ENCODE measurements at places on chromosomes 7 and 10.

DNA sequence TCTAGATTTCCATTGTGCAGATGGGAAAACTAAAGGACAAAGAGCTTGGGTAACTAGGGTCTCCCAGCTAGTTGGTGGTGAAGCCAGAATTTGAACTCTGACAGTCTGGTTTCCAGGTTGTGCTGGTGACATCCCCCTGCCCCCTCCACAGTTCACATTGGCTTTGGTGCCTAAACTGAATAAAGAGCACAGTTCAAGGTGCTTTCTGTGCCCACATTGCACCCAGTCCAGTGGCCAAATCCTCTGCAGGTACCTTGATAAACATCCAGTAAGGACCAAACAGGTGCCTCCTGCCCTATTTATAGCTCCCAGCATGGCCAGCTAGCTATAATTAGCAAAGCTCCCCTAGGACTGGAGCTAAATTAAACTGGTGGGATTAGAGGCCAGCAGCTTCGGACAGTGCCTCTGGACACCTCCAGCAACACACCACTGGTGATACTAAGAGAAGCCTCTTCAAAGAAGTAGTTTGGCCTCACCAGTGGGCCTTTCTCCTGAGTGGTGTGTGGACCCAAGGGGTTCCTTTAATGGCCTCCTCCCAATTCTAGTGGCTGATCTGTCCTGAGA is 59.9 kb downstream of the KCNMA1 start:
- no peak for DNase-seq

GRCh38 chr7:105365541-105366534 is 22.9 kb downstream of the SRPK2 start:
- DNase-seq = no peak

GRCh38 chr7:66205741-66206090 is 582 bp downstream of the TPST1 start:
- DNase-seq = no peak

GRCh38 chr7:136053689-136054485 is 76.7 kb upstream of the MTPN start:
- DNase-seq = no peak

- DNase-seq = no peak
Observed at GRCh38 chr10:110681023-110681681, 37.0 kb downstream of the RBM20 start.

DNA sequence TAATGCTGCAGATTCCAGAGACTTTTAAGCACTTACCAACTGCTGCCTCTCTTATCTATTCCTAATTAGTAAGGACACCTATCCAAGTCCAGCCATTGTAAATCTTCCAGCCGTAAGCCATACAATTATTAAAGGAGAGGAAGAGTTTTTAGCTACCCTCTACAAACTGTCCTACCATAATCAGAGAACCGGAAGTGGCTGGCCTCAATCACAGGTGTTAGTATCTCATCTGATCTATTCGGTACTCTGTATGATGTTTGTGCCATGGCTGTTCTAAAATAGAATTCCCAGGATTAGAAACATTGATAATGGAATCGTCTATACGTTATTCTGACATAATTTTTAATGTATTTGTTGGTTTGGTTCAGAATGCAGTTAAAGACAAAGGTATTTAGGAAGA is 102.8 kb downstream of the MICU1 start:
- no peak for DNase-seq

- no peak for DNase-seq
Observed at GRCh38 chr10:106996510-106996909, 168.0 kb downstream of the SORCS1 start.

DNA sequence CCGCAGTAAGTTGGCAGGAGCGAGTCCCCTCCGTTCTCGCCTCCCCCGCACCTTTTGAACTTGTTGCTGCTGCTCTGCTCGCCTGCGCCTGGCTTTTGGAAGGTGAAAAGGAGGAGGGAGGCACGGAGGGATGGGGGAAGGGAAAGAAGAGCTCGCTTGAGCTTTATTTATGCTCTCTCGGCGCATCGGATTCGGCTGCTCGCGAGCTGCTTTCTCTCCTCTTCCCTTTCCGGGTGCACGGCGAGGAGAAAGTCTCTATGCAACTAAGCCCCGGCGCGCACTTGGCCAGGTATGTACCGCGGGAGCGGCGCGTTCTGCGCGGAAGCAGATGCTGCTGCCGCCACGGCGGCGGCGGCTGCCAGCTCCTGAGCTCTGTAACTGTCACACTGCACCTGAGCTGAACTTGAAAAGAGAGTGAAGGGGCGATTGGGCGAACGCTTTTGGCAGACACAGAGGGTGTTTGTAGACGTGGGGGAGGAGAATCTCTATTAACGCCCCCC is 551 bp downstream of the KCND2 start:
- DNase-seq = no peak

GRCh38 chr7:123864966-123865365 is 20.0 kb downstream of the HYAL4 start:
- no peak for DNase-seq

DNA sequence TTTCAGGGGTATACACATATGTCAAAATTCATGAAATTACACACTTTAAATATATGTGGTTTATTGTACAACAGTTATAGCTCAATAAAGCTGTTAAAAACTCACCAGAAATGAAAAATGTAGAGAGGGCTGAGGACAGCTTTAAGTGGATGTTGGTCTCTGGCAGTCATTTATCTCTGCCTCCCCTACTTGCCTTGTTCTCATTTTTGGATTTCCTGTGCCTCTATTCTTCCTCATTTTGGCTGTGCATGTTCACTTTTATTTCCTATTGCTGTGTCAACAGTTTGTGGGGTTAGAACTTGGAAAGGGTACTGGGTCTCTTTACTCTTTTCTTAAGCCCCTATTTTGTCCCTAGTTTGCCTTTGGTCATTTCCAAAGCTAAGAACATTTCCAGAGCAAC is 18.6 kb upstream of the MEST start:
- DNase-seq = no peak

- no peak for DNase-seq
Observed at GRCh38 chr10:75283078-75283670, 47.4 kb upstream of the COMTD1 start.

DNA sequence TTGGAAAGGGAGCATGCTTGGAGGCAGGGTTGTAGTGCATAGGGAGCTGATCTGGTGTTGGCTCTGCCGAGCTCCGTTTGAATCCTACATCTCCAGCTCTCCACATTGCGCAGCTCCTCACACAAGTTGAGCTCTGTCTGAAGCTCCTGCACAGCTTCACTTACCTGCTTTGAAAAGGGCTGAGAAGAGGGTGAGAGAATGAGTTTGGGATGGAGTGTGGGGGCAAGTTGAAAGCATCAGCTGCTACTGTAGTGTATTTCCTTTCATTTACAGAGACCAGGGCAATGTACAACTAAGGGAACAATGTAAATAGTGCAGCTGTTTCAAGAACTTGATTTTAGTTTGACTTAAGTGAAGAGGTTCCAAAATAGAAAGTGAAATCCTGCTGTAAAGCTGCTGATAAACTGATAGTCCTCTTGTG is 88.5 kb downstream of the VTI1A start:
- no peak for DNase-seq

- DNase-seq = no peak
Observed at GRCh38 chr10:123651421-123652047, 14.6 kb upstream of the GPR26 start.

- DNase-seq = no peak
Observed at GRCh38 chr10:113336549-113337130, 216.2 kb upstream of the HABP2 start.

DNA sequence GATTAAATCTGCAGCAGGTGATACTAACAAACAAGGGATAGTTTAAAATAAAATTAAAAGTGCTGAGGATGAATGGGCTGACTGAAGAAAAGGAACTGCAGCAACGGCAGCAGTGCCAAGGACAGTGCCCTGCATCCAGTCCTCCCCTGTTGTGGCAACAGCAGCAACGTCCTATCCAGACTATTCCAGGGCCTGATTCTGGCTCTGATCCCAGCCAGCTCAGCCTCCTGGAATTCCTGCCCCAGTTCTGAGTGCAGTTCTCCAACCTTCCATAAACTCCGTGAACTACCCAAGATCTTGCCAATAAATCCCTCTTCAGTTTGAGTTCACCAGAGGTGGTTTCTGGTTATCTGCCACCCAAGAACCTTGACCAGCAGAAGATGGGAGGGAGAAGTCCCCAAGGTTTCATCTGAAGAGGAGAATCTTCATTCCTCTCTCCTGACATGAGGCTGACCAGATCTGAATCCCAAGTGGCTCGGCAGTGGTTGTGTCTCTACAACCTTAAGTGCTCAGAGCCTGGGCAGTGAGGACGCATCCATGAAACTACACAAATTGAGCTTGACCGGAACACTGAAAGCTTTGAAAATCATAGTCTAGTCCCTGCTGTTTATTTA is 115.8 kb downstream of the SORBS1 start:
- DNase-seq = peak; percentile 41

DNA sequence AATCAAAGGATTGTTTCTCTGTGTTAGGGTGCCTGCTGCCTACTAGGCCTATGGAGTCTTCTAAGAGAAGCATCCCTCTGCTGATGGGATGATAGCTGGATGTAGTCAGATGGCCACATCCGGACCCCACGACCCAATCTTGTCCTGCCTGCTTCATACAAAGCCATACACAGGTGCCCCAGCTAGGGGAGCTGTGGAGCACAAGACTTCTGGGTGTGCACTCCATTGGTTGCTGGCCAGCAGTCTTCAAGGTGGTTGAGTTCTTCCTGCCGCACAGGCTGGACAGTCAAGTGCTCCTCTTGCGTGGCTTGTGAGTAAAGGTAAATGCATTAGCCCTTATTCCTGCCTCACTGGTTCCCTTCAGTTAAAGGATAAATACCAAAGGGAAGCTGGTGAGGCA is 120.2 kb downstream of the TEX36 start:
- DNase-seq = no peak

DNA sequence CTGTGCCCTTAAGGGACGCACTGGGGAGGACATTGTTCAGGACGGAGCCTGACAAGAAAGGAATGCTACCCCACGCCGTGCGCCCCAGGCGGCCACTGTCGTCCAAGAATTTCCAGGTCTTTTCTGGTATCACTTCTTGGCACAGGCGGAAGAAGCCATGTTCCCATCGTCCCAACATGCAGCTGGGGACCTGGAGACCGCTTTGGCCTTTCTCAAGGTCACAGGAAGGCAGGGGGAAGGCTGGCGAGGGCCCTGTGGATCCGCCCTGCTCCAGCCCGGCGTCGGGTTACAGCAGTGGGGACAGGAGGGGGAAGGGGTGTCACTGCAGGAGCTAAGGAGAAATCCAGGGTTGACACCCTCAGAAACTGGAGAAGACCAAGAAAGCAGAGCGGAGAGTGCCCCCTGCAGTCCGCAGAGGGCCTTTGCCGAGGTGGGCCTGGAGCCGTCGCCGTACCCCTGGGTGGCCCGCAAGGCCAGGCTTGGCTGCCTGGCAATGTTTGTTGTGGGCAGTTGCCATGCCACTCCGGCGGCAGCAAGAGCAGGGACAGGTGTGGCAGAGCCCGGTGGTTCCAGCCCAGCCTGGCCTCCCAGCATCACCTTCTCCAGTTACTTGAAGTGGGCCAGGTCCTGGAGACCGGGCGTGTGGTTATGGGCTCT is 104.1 kb downstream of the LHPP start:
- no peak for DNase-seq

- no peak for DNase-seq
Observed at GRCh38 chr10:93751124-93751523, 6.6 kb upstream of the LGI1 start.

- DNase-seq = no peak
Observed at GRCh38 chr10:67783606-67784294, 54.2 kb downstream of the DNAJC12 start.

Data from kidney glomerular epithelial cell (primary cell).